ENCODE measurements at places on chromosomes 16 and 17. TPM values are rescaled to one million over a fixed set of nuclear protein-coding genes. Genes with fewer than 3 reads are reported as not detected.

The SLFN13 gene
- total RNA-seq, result 3.9 TPM

The KCTD19 gene
- not detected for total RNA-seq

The TSR1 gene
- 23.3 TPM for total RNA-seq

The OSGIN1 gene
- total RNA-seq, result 4.7 TPM

The CEP131 gene
- 13.6 TPM for total RNA-seq

The PERCC1 gene
- 0.27 TPM for total RNA-seq

The SYCE1L gene
- total RNA-seq, result 2.1 TPM

The NPIPB6 gene
- total RNA-seq, result 0.40 TPM

The TNK1 gene
- 2.2 TPM for total RNA-seq

The TMEM100 gene
- 10.9 TPM for total RNA-seq

The IGSF6 gene
- 2.4 TPM for total RNA-seq

The MT1A gene
- 2.3 TPM for total RNA-seq

GRCh38 chr17:20935740-20936139 lies 107.1 kb downstream of the USP22 start:
- no peak for DNase-seq

DNA sequence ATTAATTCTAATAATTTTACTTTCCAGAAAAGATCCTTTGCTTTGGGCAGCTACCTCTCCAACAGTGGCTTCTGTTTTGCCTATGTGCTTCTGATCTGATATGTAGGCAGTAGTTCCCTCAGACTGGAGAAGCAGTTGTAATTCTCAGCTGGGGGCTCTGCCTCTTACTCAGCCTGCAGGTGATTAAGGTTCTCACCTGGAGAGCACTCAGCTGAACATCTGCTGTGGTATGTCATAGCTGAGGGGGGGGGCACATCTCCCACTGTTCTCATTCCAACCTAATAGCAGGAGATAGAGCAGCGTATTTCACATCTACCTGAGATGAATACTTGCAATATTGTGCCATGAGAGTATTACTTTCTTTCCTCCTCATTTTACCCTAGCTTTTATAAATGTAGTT lies 511.9 kb upstream of the CDH8 start:
- no peak for DNase-seq

- DNase-seq, result no peak
Observed at GRCh38 chr16:11423315-11424117, 78.3 kb downstream of the RMI2 start.

DNA sequence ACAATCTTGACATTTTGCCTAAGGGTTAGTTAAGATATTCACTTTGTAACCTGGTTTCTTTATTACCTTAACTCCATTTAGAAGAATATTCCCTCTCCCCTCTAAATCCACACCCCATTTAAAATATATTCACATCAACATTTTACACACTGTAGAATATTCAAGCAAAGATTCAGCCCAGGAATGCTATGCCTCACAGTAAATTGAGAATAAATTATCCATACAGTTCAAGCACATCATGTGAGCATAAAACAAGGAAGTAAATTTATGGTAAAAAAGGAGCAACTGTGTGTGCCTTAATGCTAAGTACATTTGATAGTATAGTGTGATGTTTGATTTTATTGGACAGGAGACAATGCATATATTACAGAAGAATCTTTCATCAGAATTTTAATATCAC lies 806.6 kb upstream of the KIF2B start:
- no peak for DNase-seq

DNA sequence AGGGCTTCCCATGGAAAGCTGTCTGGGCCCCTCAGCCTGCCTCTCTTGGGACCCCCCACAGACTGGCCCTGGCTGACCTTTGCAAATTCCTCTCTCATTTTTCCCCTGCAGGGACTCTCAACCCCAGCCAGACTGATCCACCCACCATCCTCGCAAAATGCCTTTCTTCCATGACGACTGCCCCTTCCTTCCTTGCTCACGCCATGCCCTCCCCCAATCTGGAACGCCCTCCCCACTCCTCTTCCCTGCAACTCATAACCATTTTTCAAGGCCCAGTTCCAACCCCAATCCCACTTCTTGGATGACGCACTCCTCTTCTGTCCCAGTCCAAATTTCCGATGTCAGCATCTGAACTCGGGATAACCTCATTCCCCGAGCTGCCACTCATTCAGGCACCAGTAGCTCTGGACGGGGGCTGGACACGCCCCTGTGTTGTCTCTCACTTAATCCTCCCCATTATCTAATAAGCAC lies 1.3 kb upstream of the DNAI2 start:
- DNase-seq, result peak; percentile 49

GRCh38 chr16:66996983-66997358 lies 8.6 kb downstream of the CES4A start:
- no peak for DNase-seq

DNA sequence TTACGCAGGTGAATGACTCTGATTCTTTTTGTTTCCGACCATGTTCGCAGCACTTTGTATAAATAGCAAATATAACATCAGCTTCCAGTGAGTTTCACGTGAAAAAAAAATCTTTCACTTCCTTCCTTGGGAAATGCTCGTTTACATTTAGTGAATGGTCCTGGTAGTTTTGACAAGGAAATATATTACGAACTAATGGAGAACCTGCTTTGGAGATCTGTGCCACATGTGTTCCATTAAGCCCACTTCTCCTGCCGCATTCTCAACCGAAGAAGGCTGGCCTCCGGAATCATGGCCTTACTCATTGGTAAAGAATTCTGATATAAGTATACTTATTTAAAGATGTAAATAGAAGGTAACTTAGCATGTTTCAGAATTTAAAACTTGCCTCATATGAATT lies 3.6 kb downstream of the CRAMP1 start:
- no peak for DNase-seq

DNA sequence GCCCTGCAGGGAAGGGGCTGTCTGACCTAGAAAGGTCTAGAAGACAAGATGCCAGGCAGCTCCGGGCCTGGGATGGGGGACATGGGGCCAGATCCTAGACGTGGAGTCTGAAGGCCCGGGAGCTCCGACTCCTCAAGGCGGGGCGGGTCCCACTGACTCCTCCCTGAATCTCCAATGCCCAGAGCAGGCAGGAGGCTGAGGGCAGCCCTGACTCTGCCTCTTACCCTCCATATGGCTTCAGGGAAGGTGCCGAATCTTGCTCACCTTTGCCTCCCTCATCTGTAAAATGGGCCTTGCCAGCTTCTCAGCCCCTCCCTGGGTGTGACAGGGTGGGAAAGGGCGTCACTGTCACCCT lies 14.8 kb downstream of the VASN start:
- DNase-seq, result peak; percentile 50

DNA sequence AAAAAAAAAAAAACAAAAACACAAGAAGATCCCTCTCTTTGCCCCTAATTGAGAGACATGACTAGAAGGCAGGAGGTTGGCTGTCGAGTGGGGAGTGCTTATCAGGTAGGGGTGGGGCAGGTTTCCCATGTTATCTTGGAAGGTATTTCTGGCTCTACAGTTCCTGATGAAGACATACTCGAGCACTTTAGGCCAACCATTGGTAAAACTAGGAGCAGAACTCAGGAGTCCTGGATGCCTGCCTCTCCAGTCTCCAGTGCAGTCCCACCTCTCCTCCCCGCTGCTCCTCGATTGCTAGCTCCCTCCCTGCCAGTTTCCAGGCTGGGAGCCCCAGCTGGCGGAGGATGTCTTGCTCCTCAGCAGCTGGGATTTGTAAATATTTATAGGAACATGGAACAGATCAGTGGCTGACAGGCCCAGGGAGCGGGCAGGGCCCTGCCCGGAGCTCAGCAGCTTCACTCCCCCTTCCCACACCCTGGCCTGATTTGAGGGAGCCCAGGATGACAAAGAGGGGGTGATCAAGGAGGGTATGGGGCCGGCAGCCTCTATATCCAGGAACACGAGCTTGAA lies 11.4 kb upstream of the C1QL1 start:
- peak; percentile 53 for DNase-seq

DNA sequence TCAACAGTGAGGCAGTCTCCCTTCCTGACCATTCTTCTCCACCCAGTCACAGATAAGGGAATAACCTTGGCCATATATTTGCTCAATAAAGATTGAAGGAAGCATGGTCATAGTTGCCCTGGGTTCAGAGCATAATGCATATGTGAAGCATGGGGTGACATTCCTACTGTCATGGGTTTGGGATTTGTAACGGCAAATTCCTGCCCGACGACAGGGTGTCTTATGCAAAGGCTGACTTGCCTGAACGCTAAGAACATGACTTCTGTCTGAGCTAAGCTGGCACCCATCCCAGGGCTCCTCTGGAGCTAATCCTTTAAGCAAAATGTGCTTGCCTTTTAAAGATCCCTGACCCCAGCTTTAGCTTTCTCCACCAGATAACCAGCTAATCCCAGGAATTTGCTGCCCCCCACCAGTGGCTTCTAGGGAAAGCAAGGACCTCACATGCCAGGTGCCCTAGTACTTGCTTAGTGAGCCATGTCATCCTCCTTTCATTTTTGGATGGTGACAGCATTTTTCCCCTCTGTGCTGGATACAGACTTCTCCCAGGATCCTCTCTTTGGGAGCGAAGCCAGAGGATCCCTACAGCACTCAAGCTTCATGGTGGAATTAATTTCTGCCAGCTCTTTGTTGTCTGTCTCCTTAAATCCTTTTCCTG lies 11.7 kb downstream of the SLC7A6OS start:
- DNase-seq, result peak; percentile 80

DNA sequence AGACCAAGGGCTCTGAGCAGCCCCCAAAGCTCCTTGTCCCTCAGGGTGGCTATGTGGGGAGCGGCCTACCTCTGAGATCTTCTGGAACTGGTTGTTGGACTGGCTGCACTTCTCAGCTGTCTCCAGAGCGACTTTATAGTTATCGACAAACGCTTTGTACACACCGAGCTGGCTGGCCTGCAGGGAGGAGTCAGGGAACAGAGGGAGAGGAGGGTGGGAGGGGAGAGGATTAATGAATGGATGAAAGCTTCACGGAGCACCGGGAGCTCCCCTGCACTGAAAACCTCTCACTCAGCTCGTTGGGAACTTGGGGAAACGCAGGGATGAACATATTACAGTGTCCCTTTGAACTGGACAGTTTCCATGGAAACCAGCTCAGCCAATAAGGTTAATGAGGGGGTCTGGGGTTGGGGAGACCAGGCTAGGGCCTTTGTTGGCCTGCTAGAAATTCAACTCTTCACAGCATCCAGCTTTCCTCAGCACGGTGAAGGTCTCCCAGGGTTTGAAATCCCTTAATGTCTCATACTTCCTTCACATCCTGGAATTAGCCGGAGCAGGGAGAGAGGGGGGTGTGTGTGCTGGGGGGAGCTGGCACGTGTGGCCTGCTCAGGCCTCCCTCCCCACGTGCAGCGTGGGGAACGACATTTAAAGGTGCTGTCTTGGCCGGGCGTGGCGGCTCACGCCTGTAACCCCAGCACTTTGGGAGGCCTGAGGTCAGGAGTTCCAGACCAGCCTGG lies 86.7 kb downstream of the TIMM22 start:
- DNase-seq, result no peak

- no peak for DNase-seq
Observed at GRCh38 chr16:77430787-77431585, 3.8 kb downstream of the ADAMTS18 start.

- DNase-seq, result no peak
Observed at GRCh38 chr16:46828943-46829342, 2.0 kb downstream of the C16orf87 start.

DNA sequence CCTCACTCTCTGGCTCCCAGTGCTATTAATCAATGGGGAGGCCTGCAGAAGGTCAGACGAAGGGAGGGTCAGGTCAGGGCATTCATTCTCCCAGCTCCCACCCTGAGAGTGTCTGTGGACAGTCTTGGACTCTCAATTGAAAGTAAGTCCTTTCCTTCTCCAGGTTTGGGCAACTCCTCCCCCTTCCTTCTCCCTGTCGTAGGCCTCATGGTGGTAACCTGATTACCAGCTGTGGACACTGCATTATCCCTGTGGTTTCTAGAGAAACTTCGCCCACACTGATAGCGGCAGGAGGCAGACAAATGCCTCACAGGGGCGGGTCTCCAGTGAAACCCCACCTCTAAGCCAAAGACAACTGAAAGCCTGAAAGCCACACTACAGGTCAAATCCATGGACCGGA lies 57.7 kb upstream of the SLC25A19 start:
- no peak for DNase-seq

DNA sequence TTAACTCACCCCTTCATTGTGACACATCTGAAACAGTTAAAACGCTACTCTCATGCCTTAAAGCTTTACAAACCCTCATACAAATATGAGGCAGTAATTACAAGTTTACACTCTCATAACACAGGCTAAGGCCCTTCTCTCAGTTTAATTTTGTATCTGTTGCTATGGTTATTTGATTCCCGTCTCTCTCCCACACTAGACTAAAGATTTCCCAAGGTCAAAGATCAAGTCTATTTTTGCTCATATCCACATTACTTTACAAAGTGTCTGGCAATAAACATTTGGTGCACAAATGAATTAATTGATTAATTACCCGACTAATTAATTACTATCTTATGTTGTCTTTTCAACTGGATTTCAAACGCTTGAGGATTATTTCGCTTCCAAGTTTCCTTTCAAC lies 86.4 kb upstream of the MYOCD start:
- no peak for DNase-seq

DNA sequence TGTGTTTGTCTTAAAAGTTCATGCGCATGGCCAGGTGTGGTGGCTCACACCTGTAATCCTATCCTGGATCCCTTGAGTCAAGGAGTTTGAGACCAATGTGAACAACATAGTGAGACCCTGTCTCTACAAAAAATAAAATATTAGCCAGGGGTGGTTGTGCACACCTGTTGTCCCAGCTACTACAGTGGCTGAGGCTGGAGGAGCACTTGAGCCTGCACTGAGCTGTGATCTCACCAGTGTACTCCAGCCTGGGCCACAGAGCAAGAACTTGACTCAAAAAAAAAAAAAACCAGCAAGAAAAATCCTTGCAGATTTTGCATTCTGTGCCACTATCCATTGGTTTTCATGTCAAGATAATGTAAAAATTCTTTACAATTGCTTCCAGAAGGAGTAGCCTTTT lies 8.2 kb downstream of the KSR1 start:
- DNase-seq, result no peak

- DNase-seq, result no peak
Observed at GRCh38 chr16:19505600-19506303, 16.1 kb downstream of the GDE1 start.

GRCh38 chr16:27600381-27600780 lies 50.4 kb downstream of the KATNIP start:
- no peak for DNase-seq

DNA sequence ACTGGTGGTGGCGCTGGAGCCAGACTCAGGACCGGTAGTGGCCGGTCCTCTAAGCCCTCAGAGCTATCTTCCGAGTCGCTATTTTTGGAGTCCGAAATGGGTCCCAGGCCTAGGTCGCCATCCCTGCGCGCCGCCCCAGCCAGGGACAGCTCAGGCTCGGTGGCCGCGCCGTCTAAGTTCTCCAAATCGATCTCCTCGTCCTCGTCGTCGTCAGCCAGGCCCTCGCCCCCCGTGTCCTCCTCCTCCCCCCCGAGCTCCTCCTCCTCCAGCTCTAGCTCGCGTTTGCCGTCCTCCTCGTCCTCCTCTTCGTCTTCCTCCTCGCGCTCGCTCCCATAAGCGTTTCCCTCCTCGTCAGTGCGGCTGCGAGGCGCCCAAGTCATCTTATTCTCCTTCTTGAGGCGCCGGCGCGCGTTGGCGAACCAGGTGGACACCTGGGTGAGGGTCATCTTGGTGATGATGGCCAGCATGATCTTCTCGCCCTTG lies 1.6 kb downstream of the IRX3 start:
- DNase-seq, result peak; percentile 48
